ENCODE measurements at places on chromosomes 4 and X.

GRCh38 chr4:182736207-182736606 is 181.0 kb downstream of the DCTD start:
- no peak for DNase-seq

DNA sequence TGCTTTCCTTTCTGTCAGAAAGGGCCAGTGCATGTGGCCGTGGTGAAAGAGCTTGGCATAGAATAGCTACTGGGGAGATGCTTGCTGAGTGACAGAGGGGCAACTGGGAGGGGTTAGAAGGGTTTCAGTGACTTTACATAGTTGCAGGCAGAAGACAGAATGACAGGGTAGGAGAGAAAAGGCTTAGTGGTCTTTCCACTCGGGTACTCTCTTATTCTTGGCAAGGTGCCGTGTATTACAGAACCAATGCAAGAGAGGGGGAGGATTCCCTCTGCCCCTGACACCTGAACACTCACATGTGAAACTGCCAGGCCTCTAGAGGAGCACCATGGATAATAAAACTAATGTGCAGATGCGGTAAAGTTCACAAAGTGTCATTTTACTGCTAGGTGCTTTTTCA is 228.2 kb downstream of the MGST2 start:
- peak; percentile 30 for DNase-seq

DNA sequence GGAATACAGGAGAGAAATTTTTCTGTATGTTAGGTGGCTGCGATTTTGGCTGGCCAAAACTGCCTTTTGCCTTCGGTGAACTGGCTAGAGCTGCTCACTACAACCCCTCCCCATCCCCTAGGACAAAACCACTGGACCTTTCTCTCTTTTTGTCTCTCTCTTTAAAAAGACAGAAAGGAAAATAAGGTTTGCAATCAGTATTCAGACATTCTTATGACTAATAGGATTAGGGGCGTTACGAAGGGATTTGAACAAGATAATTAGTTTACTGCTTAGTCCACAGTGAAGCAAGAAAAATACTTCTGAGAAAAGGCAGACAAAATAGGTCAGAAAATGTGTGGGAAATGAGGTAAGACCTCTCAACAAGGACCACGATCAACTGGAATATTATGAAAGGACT is 180.4 kb downstream of the SLIT2 start:
- DNase-seq: no peak

DNA sequence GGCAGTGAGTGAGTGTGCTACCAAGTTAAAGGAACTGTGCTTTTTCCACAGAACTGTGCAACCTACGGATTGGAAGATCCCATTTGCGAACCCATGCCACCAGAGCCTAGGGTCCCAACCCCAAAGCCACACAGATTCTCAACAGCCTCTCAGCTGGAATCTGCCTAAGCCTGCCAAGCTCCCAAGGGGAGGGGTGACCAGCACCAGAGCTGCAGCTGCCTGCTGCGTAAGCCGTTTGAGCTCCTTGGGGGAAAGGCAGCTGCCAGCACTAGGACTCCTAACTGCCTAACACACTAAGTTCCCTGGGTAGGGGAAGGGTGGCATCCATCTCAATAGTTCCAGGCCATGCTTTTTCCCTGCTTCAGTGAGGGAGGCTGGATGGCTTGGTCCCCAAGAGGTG is 738.1 kb upstream of the PRKX start:
- DNase-seq: no peak

GRCh38 chr4:80017125-80017854 is 55.7 kb downstream of the ANTXR2 start:
- peak; percentile 79 for DNase-seq

DNA sequence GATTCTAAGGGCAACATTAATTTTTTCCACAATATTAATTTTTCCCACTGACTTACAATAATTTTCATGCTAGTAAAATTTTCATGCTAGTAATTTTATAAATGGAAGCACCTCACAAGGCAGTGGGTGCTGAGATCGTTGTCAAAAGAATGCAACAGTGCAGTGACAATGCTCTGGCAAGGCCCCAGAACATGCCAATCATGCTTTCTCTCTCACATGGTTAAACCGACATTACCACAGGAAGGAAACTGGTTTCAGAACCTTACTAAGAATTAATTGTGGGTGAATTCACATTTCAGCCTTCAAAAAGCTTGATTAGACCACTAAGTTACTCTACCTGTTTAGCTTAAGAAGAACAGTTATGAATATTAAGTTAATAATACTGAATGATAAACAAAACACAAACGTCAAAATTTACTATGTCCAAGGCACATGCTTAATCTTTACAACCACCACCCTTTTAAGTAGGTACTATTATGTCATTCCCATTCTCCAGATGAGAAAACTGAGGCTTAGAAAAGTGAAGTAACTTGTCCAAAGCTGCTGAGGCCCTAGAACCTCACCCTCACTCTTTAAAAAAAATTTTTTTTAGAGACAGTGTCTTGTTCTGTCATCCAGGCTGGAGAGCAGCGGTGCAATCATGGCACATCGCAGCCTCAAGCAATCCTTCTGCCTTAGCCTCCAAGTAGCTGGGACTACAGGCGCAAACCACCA is 10.0 kb upstream of the OPHN1 start:
- no peak for DNase-seq

- DNase-seq: no peak
These were observed 52.9 kb downstream of the SLC7A11 start for GRCh38 chr4:138189206-138189605.

GRCh38 chr4:145815027-145815612 is 123.5 kb downstream of the ZNF827 start:
- no peak for DNase-seq

- no peak for DNase-seq
These were observed 685.0 kb downstream of the RAPGEF2 start for GRCh38 chr4:159787901-159788300.

DNA sequence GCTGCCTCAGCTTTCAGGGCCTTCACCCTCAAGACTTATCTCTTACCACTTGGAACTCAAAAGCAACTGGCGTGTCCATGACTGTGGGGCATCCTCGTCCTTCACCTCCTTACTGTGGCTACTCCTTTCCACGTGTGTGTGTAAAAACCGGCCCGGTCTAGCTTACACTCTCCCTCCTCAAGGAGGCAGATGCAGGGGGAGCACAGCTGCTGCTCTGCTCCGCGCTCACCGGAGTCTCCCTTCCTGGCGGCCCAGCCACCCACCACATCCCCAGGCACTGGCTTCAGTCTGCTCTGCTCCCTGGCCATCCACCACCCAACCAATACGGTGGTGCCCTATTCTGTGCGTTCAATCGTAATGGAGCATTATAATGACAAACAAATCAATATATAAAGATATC is 8.3 kb downstream of the RNF212 start:
- DNase-seq: no peak

DNA sequence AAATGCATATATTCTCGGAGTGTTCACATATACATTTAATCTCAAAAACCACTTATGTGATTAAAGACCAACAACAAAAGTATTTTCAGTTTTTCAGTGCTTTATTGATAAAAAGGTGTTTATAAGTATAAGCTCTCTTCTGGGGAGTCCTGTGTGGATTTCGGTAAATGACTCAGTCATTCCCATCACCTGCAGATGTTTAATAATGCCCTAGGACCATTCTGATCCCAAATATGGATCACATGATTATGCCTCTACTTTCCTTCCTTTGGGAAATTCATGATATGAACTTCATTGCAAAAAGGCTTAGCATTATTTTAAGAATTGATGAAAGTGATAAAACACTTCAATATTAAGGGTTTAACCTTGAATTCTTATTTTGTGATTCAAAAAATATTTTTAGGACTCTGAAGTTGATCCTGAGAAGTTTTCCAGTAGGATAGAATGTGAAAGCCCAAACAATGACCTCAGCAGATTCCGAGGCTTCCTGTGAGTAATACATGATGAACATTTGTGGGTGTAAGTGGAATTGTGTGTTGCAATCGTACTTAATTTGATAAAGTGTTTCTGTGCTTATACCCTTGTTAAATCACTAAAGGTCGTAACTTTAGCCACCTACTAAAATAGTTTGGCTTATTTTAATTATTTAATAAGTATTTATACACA is 40.2 kb downstream of the ATP10D start:
- DNase-seq: peak; percentile 75

DNA sequence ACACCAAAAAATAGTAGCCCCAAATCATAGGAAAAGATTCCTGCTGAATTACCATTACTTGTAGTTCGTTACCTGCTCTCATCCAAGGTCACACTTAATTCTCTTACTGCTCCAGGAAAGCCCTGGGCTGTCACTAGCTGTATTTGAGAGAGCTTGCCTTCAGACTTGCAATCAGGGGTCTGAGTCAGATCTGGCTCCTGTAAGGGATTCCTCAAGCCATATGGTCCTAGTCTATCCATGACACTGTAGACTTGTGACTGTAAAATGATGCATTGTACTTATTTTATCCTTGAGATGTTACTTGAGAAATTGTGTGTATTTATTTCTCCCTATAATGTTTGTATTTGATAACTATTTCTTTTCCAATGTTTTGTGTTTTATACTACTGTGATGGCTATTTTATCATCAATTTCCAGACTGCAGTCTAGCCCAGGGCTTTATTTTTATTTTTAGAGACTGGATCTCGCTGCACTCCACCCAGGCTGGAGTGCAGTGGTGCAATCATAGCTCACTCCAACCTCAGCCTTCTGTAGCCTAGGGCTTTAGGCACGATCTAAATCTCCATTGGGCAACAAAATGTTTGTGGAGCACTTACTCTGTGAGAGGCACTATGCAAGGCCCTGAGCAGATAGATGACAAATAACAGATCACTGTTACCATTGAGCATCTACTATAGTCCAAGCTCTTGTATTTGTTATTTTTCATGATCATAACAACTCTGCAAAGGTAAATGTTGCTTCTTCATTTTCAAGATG is 24.2 kb downstream of the ERVMER34-1 start:
- no peak for DNase-seq

DNA sequence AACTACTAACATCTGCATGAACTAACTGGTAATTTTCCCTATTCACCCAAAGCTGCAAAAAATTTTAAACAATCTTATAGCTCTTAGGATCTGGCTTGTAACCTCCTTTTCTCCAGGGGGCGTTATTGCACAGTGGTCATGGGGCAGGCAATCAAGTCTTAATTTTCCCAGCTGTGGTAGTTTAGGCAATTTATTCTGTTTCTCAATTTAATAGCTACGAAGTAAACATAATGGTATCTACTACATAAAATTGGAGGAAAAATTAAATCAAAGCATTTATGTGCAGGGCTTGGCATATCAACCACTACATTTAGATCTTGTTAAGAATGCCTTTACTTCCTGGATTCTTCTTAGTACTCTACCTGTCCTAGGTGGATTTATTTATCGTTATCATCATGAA is 137.4 kb upstream of the GUCY1A1 start:
- DNase-seq: peak; percentile 11

DNA sequence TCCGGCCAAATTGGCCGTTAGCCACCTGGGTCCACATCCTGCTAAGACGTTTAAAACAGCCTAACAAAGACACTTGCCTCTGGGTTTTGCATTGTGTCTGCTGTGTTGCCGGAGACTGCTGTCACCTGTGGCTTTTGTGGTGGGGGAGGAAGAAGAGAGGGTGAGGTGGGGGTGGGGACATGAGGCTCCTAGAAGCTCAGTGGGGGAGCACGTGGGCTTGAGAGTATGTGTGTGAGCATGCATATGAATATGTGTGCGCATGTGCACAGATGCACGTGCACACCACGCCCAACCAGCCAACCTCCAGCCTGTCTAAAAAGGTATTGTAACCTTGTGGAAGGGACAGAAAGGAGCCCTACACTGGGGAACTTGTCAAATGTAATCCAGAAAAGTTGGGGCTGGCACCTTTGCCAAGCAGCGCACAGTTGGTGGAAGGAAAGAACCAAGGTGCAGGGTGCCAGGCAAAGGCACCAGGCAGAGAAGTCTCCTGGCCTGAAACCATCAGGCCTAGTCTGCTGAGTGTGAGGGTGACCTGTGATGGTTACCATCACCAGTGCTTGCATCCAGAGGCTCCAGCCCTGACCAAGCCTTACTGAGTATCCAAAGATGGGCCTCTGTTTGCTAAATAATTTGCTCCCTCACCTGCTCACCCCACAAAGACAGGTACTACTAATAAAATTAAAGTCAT is 10.1 kb upstream of the SASH3 start:
- DNase-seq: no peak

- DNase-seq: peak; percentile 6
These were observed 130.3 kb downstream of the DIPK2B start for GRCh38 chrX:45070116-45071007.

- no peak for DNase-seq
These were observed 59.5 kb downstream of the PPA2 start for GRCh38 chr4:105414316-105414715.

- no peak for DNase-seq
These were observed 22.4 kb downstream of the DCTD start for GRCh38 chr4:182894681-182895275.

DNA sequence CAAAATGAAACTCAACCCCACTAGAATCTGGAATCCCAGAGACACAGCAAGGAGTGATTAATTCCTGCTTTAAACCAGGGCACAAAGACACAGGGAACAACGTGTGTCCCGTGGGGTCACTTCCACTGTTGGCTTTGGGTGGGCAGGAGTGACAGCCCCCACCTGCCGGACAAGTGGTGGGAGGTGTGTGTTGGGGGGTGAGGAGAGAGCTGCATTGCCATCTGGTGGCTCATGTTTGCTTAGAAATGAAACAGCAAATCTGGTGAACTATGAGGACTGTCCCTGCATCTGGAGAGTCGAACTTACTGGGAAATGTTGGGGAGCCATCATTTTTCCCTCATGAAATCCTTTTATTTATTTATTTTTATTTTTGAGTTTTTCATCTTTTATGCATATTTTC is 75.9 kb upstream of the AFAP1 start:
- no peak for DNase-seq

GRCh38 chr4:167233685-167234315 is 494 bp downstream of the SPOCK3 start:
- no peak for DNase-seq

GRCh38 chr4:7650606-7651385 is 216.1 kb upstream of the PSAPL1 start:
- DNase-seq: no peak

- DNase-seq: peak; percentile 61
These were observed 15.3 kb downstream of the USP46 start for GRCh38 chr4:52643785-52644244.

DNA sequence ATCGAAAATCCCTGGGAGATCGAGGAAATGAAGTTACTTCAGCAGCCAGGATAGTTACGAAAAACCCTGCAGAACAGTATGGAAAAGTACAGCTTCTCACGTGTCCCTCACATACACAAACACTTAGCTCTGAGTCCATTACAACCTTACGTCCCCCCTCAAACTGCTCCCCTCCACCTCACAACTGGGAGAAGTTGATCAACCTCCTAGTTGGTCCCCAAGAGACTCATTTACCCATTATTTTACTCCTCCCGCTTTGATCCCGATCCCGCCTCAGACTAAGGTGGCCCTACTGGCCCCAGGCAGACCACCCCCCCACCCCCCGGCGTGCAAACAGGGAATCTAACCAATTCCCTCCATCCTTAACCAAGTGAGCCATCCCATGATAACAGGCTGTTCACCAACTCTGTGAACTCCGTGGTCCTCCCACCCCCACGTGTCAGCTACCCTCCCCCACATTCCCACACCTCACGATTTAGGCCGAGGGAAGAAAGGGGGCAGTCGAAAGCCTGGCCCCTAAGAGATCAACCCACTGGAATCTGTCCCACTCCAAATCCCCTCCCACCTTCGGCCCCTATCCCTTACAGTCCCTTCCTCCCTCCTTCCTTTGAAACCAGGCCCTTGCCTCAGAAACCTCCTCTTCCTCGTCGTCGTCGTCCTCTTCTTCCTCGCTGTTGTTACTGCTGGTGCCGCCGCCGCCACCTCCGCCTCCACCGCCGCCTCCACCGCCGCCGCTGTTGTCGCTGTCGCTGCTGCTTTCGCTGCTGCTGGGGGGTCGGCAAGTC is 755 bp downstream of the ANKRD17 start:
- DNase-seq: peak; percentile 53

GRCh38 chr4:185464183-185464582 is 7.3 kb downstream of the CCDC110 start:
- DNase-seq: no peak

GRCh38 chrX:78387364-78387763 is 60.0 kb upstream of the CYSLTR1 start:
- DNase-seq: no peak
